HAP-1 (cell line): ENCODE measurements at places on chromosomes 5 and 9.

DNA sequence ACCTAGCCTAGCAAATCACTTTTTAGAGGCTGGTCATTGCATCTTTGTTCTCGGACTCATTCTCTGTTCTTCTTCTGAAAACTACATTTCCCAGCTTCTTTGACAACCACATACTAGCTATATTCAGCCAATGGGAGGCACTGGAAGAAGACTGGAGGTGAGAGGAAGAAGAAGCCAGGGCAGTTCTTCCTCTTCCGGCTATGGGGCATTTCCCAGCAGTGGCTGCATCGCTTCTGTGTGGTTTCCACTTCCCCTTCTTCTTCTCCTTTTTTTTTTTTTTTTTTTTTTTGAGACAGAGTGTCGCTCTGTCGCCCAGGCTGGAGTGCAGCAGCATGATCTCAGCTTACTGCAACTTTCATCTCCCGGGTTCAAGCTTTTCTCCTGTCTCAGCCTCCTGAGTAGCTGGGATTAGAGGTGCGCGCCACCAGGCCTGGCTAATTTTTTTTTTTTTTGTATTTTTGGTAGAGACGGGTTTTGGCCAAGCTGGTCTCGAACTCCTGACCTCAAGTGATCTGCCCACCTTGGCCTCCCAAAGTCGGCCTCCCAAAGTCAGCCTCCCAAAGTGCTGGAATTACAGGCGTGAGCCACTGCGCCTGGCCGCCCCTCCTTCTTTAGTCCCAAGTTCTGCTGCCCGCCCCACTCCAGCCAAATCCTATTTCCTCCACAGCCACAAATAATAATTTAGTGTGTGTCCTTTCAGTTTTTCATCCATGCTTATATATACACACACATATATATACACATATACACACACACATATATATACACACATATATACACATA, 6.9 kb upstream of the UBAP1 start:
- DNase-seq, result no peak

GRCh38 chr9:98488571-98489312, 220.0 kb downstream of the GABBR2 start:
- DNase-seq, result no peak

DNA sequence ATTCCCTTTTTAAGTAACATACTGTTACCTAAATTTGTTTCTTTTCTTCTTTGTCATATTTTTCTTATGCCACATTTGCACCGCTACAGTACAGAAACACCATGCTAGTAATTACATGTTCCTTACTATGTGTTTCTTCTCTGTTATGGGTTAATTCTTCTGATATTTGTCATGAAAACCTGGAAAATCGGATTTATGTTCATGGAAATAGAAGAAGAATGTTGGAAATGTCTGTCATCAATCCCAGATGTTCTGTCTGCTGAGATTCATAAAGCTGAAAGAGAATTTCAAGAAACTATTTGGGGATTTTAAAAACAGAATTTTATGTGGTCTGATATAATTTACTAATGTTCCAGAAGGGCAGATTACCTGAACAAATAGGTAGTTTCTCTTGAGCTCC, 305.2 kb upstream of the NREP start:
- no peak for DNase-seq

- no peak for DNase-seq
These were observed 35.9 kb downstream of the SPZ1 start for GRCh38 chr5:80355686-80356085.
